Activated naive CD8-positive, alpha-beta T cell treated with anti-CD3 and anti-CD28 coated beads, Interleukin-2, amount 50 U/mL, for 16 hours (primary cell): ENCODE measurements at places on chromosomes 5 and 9.
A peak's percentile ranks its signal among the peaks of the same experiment; 100 is the strongest.

- DNase-seq = no peak
These were observed 212.0 kb downstream of the ADAMTS12 start for GRCh38 chr5:33679791-33680190.

- no peak for DNase-seq
These were observed 21.7 kb downstream of the SLC6A18 start for GRCh38 chr5:1246711-1247431.

GRCh38 chr9:14868772-14869583, 41.2 kb downstream of the FREM1 start:
- DNase-seq = no peak

- no peak for DNase-seq
These were observed 13.8 kb upstream of the COL15A1 start for GRCh38 chr9:98929895-98930341.

GRCh38 chr9:97758334-97758916, 61.3 kb upstream of the XPA start:
- no peak for DNase-seq

- no peak for DNase-seq
These were observed 143.0 kb upstream of the PRLR start for GRCh38 chr5:35373249-35373648.

DNA sequence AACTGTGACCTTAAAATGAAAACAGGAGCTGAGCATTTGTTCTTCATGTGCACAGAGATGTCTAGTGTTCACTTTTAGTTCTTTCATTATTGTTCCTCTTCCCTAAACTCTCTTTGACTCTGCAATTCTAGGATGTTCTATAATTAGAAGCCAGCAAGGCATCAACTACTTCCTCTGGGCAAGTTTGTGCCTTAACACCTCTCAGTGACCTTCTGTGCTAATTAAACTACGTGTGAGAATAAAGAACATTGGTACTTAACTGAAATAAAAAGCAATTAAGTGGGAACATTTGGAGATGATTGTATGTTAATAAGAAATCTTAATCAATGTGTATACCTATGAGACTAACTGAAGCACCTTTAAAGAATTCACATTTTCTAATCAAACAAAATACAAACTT, 242.8 kb downstream of the RASEF start:
- no peak for DNase-seq

- no peak for DNase-seq
These were observed 13.2 kb downstream of the SPINK1 start for GRCh38 chr5:147818290-147818689.

DNA sequence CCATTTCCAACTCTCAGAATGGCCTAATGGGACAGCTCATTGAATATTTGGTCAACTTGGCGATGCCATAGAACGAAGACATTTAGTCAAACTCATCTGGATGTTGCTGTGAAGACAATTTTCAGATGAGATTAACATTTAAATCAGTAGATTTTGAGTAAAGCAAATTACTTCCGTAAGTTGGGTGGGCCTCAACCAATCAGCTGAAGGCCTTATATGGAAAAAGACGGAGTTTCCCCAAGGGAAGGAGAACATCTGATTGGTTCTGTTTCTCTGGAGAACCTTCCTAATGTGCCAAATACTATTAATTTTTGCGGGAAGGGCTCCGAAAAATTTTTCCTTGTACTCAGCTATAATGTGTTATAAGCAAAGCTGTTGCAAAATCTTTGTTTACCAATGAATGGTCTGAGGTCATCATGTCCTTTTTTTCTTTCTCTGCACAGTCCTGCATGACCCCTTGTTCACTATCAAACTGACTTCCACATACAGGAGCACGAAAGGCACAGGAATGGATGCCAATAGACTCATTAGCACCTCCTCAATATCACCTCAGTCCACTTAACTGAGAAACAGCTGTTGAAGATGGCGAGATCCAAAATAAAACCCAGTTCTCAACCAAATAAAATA, 27.8 kb downstream of the CRHBP start:
- DNase-seq = no peak

DNA sequence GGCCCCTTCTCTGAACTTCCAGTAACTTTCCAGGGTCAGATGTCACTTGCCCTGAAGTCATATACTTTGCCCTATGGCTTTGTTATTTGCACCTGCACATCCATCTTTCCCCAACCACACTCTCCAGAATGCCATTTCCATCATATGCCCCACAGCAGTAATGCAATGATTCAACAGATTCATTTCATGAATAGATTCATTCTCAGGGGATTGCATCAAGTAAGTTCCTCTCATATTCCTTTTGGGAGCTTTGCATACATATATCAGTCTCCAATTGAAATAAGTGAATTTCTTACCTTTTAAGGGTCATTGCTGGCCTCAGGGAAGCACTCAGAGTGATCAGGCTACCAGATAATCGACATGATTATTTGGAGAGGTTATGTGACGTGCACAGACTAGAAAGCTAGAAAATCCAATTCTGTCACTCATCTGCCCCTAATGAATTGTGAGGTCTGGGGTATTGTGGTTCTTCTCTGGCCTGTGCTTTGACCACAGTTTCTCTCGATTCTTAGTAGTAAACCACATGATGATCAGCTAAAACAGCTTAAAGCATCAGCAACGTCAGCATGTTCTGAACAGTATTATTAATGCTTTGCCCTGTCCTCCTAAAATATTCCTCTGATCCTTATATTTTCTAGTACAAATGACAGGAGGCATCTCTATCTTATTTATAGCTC, 179.9 kb downstream of the ATPSCKMT start:
- no peak for DNase-seq

DNA sequence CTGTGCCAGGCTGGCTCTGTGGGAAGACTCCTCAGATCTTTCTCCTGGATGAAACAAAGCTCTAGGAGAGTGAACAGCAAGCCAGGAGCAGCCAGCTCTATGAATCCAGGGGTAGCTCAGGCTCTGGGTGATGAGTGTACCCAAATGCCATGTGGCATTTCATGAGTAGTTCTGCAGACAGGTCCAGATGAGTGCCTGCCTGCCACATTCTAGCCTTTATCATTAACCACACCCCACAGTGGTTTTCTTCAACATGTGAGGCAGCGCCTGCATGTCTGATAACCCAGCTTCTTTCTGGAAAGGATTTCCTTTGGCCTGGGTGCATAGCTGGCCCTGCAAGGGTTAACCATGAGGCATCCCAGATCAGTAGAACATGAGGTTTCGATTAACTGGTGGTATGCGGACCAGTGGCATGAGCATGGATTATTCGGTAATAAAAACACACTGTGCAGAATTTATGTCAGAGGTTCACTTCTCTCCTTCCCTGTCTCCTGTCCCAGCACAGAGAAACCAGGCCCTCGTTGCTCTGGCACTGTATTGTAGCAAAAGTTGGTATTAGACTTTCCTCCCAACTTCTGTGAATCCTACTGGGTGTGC, 381.9 kb upstream of the ZNF462 start:
- no peak for DNase-seq

GRCh38 chr9:134823623-134824022, 57.0 kb upstream of the FCN2 start:
- no peak for DNase-seq

GRCh38 chr5:89546657-89547056, 663.7 kb upstream of the MEF2C start:
- DNase-seq = no peak

DNA sequence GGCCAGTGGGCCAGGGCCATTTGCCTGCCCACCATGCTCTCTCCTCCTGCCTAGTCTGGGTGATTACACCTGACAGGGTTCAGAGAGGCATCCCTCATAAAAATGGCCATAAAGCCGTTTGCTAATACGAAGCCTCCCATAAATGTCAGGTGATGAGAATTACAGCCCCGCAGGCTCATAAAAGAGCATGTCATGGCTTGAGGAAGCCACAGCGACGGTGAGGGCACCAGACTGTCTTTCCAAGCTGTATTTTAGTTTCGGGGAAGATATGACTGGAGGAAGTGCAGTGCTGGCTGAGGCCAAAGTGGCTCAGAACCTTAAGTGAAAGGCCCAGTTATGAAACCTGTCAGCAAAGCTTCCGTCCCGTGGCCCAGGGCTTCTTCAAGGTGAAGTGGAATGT, 18.5 kb upstream of the TCERG1 start:
- DNase-seq = no peak

GRCh38 chr9:130731355-130731754, 37.8 kb downstream of the EXOSC2 start:
- DNase-seq = no peak

GRCh38 chr9:36151316-36152210, 15.0 kb downstream of the GLIPR2 start:
- DNase-seq = peak; percentile 70

DNA sequence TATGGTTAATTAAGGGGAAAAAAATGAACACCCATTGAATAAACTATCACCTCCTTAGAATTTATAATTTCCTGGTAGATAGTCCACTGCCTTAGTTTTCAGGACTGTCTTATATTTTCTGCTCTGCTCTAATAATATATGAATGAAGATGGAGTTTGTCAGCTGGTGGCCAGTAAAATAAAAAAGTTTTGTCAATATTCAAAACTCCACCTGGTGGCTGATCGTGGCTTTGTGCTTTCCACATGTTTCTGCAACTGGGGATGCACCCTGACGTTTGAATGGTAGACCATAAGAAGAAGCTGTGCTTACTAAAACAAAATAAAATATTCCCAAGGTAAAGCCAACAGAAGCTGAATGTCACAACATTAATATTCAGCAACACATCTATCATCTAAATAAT, 286.6 kb upstream of the IZUMO3 start:
- no peak for DNase-seq

DNA sequence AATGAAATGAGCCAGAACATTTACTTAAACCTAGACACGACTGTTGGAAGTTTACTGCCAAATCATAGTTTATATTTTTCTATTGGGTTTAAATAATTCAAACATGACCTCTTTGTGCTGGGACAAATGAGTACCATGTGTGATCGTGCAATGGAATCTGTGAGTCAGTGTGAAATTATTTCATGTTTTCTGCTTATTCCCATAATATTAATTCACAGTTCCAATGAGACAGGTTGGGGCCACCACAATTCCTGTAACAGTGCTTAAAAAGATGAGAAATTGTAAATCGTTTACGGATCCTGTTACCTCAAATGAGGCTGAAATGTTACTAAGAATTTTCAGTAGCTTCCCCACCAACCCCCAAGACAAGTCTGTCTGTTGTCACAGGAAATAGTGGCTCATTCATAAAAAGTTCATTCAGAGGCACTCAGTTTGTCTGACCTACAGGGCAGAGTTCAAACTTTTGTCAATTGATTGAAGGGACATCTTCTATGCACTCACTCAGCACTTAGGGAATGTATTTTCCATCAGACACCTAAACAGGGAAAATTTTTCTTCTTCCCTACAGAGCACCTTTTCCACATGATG, 563.9 kb upstream of the ADAMTS16 start:
- DNase-seq = no peak

GRCh38 chr9:35756275-35757225, 2.5 kb upstream of the MSMP start:
- peak; percentile 63 for DNase-seq

DNA sequence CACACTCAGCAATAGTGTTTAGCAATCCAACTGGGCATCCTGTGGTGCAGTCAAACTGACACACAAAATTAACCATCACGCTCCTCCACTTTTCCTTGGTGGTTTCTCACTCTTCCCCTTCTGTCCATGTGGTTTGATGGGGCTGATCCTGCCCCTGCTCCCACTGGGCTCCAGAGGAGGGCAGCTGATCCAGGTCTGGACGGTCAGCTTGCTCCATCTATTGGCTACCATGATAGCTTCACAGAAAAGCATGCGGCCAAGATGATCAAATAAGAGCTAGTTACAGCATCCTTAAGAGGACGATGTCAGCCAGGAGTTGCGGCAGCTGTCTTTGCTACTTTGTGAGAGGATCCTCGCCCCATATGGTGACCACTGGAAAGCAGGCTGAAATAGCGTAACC, 29.6 kb upstream of the RANBP17 start:
- no peak for DNase-seq

GRCh38 chr5:54825005-54825404, 160.4 kb downstream of the ESM1 start:
- no peak for DNase-seq

DNA sequence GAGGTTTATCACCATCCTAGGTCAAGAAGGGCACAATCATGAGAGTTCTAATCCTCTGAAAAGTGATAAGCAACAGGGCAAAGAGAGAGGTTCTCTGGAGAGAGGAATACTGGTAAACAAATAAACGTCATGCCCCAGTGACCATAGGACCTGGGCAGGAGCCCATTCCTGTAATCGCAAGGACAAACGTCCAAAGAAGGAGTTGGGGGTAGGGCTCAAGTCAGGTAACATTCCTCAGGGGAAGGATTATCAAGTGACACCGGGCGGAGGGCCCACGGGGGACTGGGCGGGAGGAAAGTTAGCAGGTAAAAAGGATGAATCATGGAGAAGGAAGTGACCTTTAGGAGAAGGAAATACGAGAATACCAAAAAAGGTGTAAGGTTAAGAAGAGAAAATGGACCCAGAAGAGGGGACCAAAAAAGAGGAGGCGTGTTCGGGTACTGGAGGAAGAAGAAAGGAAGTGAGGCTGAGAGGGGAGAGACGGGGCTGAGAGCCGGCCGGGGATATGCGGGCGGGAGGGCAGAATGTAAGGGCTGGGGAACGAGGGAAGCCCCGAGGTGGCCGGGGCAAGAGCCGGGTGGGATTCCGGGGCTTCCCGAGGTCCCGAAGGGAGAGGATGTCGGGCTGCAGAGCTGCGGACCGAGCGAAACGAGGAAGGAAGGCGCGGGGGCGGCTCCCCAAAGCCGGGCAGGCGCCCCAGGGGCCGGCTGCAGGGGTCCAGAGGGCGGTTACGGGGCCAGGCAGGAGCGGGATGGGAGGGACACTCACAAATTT, 583 bp downstream of the DIAPH1 start:
- DNase-seq = peak; percentile 27

- DNase-seq = no peak
These were observed 1.5 kb downstream of the TRIM41 start for GRCh38 chr5:181224390-181225229.

DNA sequence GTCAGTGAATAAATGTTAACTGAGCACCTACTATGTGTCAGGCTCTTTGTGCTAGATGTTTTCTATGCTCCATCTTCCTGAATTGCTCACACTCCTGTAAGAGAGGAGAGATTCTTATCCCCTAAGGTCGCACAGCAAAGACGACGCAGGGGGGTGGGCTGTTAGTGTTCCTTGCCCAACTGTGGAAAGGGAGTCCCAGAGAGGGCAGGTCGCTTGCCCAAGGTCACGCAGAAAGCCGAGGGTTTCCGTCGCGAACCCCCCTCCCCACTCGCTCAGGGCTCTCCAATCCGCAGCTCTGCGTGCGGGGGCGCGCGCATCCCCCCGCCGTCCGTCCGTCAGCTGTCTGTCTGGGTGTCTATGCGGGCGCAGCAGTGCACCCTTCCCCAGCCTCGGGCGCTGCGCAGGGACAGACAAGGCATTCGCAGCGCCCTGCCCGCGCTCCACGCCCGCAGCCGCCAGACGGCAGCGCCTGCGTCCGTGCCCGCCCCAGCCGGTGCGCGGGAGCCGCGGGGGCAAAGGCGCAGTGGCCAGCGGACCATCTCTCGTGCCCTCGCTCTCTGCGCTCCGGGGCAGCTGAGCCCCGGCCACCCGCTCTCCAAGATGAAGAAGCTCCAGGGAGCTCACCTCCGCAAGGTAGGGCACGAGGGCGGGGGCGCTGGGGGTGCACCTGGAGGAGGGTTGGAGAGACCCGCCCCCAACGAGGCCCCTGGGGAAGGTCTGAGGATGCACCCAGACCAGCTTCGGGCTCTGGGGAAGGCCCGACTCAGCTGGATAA, at the start of gene SLC6A7:
Gene SLC6A7, plus strand, starts transcription at position 335 of the 775 bp plus-strand sequence. Its CDS starts 266 bp downstream, at position 601.
- DNase-seq = no peak
